ENCODE measurements at places on chromosomes 16 and 17. TPM values are rescaled to one million over a fixed set of nuclear protein-coding genes. Genes with fewer than 3 reads are reported as not detected.

RHBDF1 gene
- 58.2 TPM for total RNA-seq

ZDHHC1 gene
- total RNA-seq, result 2.1 TPM

RRAD gene
- 1.5 TPM for total RNA-seq

MRTFB gene
- 9.4 TPM for total RNA-seq

STXBP4 gene
- total RNA-seq, result 9.6 TPM

SECTM1 gene
- total RNA-seq, result 1.8 TPM

DNA sequence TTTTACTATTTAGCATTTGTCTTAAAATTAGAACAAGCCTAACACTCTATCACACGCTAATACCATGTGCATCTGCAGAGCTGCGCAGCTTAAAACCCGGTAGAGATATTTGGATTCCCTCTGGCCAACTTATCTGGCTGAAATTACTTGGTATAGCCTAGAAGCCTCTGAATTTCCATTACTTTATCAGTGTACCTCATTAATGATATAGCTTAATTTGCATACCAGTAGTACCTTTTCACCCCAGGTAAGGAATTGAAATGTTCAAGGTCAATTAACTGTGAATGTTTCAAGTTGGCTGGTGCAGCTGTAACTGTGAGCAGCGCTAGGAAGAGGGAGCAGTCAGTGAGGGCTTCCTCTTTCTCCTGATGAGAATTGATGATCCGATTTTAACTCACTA lies 74.2 kb downstream of the CNTNAP4 start:
- DNase-seq, result no peak
- H3K27ac ChIP-seq, result no peak overlapping the region
- no peak overlapping the region for H3K4me3 ChIP-seq
- H3K4me1 ChIP-seq, result no peaks in the 10 kb centered on the region
- H3K27me3 ChIP-seq, result no peaks in the 10 kb centered on the region
- H3K36me3 ChIP-seq, result no peaks in the 10 kb centered on the region

GRCh38 chr16:12559714-12560113 lies 244.0 kb downstream of the CPPED1 start:
- no peak overlapping the region for H3K4me3 ChIP-seq
- peak; percentile 55 for DNase-seq
- H3K36me3 ChIP-seq, result peaks cover 3% of the 10 kb centered on the region
- H3K27ac ChIP-seq, result peak overlapping the region; percentile 60

DNA sequence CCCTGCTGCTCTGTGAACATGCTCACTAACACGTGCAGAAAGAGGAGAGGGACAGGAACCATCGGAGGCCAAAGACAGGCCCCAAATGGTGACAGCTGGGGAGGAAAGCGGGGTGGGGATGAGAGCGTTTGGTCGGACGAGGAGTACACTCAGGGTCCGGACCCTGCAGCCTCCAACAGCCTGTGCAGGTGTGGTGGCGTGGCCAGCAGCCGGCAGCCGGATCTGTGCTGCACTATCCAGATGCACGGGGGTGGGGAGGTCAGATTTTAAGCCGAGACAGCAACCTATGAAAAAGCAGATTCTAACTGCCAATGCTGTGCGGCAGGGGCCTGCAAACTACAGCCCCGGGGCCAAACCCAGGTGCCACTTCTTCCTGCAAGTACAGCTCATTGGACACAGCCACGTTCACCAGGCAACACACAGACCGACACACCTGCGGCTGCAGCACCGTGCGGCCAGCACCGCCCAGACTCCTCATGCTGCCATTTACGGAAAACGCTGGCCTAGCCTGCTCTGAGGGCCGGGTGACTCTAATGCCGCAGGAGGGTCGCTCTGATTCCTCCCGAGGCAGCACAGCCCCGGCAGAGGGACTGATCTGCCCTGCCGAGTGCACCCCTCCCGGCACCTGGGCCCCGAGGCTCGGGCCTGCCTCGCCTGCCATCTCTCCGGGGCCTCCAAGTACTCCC lies 21.2 kb downstream of the SLC16A3 start:
- H3K27me3 ChIP-seq, result peaks cover 81% of the 10 kb centered on the region
- peaks cover 59% of the 10 kb centered on the region for H3K36me3 ChIP-seq
- peak overlapping the region; percentile 24 for H3K27ac ChIP-seq
- H3K4me1 ChIP-seq, result peaks cover 24% of the 10 kb centered on the region

DNA sequence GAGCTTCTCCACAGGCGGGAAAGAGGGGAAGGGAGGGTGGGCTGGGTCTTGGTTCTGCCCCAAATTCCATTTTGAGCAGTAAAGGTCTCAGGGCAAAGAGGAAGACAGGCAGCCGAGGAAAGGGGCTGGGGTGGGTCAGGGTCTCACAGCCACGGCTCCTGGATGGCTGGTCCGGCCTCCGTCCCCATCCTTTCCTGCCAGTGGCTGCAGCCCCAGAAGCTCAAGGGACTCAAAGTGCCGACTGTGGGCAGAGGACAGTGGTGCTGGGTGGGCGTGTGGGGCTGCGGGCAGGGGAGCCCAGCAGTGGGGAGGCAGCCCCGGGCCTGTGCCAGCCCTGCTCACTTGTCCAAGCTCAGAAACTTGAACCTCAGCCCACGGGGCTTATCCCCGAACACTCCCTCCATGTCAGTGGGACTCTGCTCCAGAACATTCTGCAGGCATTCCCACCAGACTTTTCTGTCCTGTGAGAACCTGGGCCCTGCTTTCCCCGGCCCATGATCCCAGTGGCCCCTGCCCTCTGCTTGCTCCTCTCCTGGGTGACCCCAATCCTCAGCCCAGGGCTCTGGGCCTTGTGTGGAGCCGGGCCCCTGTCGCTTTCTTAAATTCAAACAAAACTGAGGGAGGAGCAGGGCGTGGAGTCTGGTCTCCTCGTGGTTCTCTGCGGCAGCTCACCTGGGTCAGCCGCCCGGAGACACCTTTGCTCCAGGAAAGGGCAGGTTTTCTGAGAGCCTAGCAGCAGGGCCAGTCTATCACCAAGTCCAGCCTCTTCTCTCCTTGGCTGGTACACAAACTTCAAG lies 117.8 kb upstream of the METRNL start:
- H3K27ac ChIP-seq, result peak overlapping the region; percentile 79
- no peaks in the 10 kb centered on the region for H3K27me3 ChIP-seq
- peaks cover 20% of the 10 kb centered on the region for H3K4me1 ChIP-seq
- DNase-seq, result no peak

DNA sequence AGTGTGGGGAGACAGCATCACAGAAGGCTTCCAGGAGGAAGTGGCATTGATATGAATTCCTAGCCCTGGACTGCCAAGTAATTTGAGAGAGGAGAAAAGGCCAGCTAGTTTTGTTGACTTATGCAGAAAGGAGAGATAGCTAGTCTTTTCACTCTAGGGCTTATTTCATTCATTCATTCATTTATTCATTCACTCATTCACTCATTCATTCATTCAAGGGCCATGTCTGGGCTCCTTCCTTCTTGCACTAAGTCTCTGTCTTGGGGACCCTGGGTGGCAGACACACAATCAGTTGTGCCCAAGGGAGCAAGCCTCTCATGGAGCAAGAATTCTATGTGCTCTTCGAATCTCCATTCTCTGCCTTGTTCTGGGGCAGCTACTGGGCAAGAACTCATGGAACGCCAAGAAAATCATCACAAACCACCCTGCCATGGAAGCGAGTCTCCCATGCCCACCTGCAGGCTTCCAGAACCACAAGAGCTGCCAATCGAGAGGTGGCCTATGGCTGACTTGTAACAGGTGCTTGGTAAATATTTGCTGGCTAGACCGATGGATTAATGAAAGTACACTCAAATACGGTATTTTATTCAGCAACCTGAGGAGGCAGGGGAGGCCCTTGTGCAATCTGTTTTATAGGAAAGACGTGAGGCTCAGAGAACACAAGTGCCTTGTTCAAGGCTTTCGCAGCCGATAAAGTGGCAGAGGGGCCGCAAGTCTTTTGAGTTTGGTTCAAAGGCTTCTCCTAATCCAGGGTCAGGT lies 223.6 kb downstream of the XYLT1 start:
- H3K27me3 ChIP-seq, result no peaks in the 10 kb centered on the region
- DNase-seq, result no peak
- no peak overlapping the region for H3K4me3 ChIP-seq
- H3K4me1 ChIP-seq, result peaks cover 3% of the 10 kb centered on the region
- H3K36me3 ChIP-seq, result peaks cover 4% of the 10 kb centered on the region

- H3K4me3 ChIP-seq, result no peak overlapping the region
- H3K36me3 ChIP-seq, result no peaks in the 10 kb centered on the region
Measured at GRCh38 chr17:48733632-48734328, 5.2 kb upstream of the HOXB13 start.

GRCh38 chr16:3065069-3065741 lies at the start of gene IL32:
Gene IL32, plus strand, starts transcription at chr16:3065640. Its CDS starts 172 bp downstream, at chr16:3065812.
- peaks cover 9% of the 10 kb centered on the region for H3K4me1 ChIP-seq
- H3K36me3 ChIP-seq, result no peaks in the 10 kb centered on the region
- H3K27ac ChIP-seq, result 0 out of 2 replicates have a peak within 1 kb of the TSS, but pooled peaks have one; percentile 14
- H3K4me3 ChIP-seq, result no peak within 1 kb of the TSS
- DNase-seq, result peak; percentile 16

DNA sequence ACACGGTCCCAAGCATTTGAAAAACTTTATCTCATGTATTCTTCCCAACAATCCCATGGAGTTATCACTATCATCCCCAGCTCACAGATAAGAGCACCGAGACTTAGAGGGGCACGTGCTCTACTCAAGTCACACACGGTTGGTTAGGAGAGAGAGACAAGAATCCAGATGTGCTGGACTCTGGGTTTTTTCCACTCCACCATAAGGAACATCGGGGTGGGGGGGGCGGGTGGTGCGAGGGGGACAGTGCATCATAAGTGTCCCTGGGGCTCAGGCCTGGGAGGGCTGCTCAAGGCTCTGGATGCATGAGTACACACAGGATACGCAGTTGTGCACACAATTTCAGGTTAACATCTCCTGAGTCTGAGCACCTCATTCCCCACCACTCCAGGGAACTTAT lies 7.4 kb downstream of the CDC42EP4 start:
- peaks cover under 1% of the 10 kb centered on the region for H3K27me3 ChIP-seq
- no peak for DNase-seq
- H3K4me1 ChIP-seq, result peaks cover 84% of the 10 kb centered on the region
- peak overlapping the region; percentile 95 for H3K27ac ChIP-seq

- H3K4me1 ChIP-seq, result peaks cover 6% of the 10 kb centered on the region
- no peak for DNase-seq
- no peak overlapping the region for H3K4me3 ChIP-seq
- no peaks in the 10 kb centered on the region for H3K36me3 ChIP-seq
Measured at GRCh38 chr16:86142801-86143236, 243.9 kb downstream of the IRF8 start.

DNA sequence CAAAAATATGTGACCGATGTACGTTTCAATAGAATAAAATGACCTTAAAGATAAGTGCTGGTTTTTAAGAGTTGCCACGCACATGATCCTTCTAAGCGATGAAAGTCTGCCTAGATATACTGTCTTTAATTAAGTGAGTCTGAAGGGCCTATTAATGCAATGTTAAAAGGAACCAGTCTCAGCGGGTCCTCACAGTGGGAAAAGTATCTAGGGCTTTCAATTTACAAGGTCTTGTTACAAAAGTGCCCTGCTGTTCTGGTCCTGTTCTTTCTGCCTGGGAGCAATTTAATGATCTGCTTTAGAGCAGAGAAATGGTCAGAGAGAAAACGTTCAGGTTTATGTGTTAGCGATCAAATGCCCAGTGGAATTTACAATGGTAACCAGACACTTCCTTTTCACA lies 864.0 kb downstream of the KCNJ2 start:
- no peaks in the 10 kb centered on the region for H3K27me3 ChIP-seq
- H3K4me1 ChIP-seq, result no peaks in the 10 kb centered on the region
- H3K36me3 ChIP-seq, result no peaks in the 10 kb centered on the region
- no peak overlapping the region for H3K27ac ChIP-seq
- no peak for DNase-seq

- no peak overlapping the region for H3K4me3 ChIP-seq
- no peak overlapping the region for H3K27ac ChIP-seq
- H3K27me3 ChIP-seq, result peaks cover 2% of the 10 kb centered on the region
- peaks cover 21% of the 10 kb centered on the region for H3K36me3 ChIP-seq
- no peaks in the 10 kb centered on the region for H3K4me1 ChIP-seq
Measured at GRCh38 chr16:50673496-50674275, 7.4 kb downstream of the SNX20 start.
